Fibroblast of mammary gland (primary cell): ENCODE measurements at places on chromosomes 3 and 15.
A peak's percentile ranks its signal among the peaks of the same experiment; 100 is the strongest.

GRCh38 chr15:28252831-28253230 is 69.1 kb downstream of the HERC2 start:
- no peak for DNase-seq

GRCh38 chr3:67678665-67679064 is 24.3 kb upstream of the SUCLG2 start:
- DNase-seq = no peak

DNA sequence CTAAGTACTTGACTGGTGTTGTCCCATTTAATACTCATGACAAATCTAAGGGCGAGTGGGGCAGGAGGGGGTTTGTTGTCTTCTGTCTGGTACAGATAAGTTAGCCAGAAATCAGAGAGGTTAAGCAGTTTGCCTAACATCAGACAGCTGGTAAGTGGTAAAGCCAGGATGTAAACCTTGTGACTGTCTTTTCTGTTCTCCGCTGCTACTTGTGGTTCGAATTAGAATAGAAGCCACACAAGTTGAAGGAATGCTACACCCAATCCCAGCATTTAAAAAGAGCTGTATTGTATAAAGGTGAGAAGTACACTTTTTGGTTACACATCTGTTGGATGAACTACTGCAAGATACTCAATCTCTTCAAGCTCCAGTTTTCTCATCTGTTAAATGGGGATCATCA is 474.7 kb upstream of the SUCLG2 start:
- DNase-seq = no peak

DNA sequence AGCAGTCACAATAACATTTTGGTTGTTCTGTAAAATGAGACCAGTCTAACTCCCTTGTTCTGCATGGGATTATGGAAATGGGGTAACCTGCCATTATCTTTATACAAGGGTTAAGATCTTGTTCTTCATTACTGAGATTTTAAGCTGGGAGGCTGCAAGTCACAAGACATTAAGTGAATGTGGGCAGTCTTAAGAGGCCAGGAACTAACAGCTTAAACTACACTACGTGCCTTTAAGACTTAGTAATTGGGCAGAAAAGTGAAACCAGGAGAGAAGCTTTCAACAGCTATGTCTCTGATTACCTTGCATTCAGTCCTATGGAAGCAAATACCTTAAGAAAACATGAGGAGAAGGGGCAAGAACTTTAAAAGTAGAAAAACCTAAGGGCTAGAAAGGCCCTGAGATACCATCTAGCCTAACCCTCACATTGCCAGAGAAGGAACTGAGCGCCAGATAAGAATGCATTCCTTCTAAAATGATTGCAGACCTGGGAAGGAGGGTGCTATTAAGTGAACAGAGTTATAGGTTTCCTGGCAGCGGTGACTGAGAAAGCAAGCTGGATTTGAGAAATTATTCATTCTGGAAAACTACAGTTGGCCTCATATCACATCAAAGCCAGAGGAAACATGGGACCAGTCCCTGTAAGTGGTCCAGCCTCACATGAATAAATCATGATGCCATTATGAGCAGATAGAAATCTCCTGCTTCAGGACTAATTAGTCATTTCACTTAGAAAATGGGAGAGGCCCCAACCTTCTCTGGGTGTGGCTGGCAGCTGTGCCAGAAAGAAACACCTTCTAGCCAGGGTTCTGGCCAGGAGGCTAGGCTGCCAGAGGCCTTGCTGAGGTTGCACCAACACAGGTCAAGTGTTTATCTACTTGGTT is 32.9 kb downstream of the DAPK2 start:
- DNase-seq = no peak

- DNase-seq = no peak
These were observed 49.5 kb downstream of the ITGA11 start for GRCh38 chr15:68382286-68383007.

DNA sequence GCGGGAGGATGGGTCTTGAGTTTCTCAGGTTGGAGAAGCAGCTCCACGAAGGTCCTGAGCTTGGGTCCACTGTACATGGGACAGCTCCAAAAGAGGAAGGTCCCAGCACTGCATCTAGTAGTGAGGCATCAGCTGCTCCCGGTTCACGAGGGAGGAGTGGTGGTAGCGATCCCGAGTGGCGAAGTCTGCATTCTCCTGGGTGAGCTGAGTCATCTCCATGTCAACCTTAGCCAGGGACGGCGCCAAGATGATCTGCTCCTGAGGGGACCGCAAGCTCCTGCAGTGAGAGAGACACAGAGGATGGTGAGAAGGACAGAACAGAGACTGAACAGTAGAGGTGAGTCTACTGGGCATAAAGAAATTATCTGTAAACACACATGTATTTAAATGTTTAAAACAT is 28.0 kb upstream of the HEG1 start:
- DNase-seq = peak; percentile 65

GRCh38 chr3:94822298-94822697 is 759.4 kb downstream of the NSUN3 start:
- DNase-seq = no peak

GRCh38 chr3:3664935-3665334 is 134.3 kb upstream of the LRRN1 start:
- no peak for DNase-seq

DNA sequence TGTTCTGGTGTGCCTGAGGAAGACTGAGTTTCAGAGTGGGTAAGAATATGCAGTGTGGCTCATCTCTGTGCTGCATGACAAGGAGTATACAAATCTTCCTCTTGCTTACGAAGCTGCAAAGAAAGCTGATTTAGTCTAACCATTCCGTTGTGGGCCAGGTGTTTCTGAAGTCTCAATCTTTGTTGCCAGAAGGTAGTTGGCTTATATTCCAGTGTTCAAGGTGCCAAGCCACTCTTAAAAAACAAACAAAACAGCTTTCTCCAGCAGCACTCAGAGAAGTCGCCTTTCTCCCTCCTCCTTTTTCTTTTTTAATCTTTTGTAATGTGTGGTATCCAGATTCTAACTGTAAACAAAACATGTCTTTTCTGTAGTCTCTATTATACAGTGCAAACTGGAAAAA is 872.4 kb downstream of the NAALADL2 start:
- DNase-seq = no peak

- DNase-seq = peak; percentile 97
These were observed 19.0 kb downstream of the SYNM start for GRCh38 chr15:99123713-99124451.

DNA sequence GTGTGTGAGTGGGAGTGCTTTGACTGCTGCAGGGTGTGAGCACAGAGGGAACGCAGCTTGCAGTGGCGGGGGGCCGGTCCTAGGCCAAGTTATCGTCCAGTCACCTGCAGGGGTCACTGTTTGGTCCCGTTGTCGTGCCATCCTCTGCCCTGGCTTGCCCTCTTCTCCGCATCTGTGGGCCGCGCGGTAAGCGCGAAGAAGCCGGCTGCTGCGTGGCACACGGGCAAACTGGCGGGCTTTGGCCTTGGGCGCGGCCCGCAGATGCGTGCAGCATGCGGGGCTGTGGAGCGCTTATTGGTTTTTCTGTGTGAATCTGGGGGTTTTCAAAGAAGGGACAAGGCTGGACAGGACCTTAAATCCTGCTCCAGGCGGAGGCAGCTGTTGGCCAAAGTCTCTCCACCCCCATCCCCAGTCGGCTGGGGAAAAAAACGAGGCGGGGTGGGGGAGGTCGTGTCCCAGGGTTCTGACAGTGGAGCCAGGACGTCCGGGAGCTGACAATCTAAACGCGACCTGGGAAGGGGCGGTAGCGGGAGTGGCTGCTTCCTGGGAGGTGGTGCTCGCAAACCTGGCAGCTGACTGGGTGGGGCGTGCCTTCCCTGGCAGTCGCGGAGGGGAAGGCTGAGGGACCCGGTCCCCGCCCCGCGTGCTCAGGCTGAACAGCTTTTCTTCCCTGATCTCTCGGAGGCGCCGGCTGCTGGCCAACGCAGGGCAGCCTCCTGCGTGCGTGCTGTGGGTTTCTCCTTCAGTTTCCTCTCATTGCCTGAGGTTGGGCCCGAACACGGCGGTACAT is 39.7 kb upstream of the VEPH1 start:
- peak; percentile 68 for DNase-seq

DNA sequence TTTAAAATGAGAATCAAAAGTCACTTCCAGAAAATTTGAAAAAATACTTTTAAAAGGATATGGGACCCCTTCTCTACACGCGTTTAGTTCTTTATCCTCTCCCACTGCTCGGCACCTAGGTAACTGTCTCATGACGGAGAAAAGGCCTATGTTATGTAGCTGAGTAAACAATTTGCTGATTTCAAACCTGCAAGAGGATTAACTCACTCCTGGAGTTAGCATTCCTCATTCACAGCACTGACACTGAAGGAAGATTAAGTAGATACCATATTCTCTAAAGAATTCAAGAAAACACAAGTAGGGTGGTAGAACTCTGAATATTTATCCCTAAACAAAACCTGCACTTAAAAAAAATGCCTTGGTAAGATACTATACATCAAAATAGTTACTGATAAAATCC is 30.2 kb upstream of the PYGO1 start:
- no peak for DNase-seq

- DNase-seq = peak; percentile 56
These were observed 46.7 kb downstream of the ANXA2 start for GRCh38 chr15:60351066-60351465.

DNA sequence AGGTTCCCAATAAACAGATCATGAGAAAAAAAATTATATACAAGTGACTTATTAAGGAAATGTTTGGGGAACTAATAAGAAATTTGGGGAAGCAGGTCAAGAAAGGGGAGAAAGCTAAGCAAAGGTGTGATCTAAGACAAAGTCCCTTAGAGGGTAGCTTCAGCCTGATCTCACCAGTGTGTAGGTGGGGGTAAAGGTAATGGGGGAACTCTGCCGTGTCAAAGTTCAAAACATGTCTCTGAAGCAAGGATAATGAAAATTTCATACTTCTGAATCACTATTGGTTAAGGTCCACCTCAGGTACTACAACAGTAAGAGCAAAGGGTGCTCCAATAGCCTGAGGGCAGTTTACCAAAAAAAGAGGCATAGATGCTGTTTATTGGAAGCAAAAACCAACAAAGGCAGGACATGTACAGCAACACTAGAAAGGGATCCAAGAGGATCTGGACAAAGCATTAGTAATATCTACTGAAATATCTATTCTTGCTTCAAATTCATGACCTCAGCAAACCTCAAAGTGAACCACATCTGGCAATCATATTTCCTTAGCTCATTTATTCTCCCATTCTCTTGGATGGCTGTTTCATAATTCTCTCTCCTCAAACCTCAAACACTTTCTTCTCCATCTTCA is 6.9 kb downstream of the ACAD11 start:
- peak; percentile 82 for DNase-seq

- peak; percentile 91 for DNase-seq
These were observed 48.5 kb upstream of the MLF1 start for GRCh38 chr3:158522221-158523136.

DNA sequence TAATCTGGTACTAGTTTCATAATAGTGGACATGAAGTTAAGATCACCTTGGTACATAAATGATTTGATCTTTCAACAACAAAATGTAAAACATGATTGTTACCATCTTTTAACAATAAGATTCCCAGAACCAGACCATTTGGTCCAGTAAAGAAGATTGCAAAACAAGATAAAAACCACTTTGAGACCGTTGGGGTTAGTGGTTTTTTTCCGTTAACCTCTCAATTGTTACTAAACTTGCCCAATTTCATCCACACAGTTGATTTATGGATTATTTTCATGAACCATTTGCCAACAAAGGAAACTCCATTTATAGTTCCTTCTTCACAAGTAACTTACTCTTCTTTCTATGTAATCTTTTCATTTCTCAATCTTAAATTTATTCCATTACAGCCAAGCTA is 53.8 kb downstream of the ATP8B4 start:
- DNase-seq = peak; percentile 70

DNA sequence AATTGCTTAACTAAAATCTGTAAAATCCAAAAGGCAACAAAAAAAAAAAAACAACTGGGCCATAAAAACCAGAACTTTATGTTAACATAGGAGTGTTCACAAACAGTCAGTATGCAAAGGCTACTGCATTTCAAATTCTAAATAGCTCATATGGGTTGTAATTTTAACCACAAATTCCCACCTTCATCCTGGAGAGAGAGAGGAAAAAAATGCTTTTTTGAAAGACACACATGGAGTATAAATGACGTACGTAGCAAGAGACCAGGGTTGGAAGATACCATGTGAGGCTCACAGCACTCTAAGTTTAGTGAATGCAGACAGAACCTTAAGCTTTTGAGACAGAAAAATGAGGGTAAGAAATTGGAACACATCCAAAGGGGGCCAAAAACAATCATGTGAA is 115.9 kb downstream of the FMN1 start:
- no peak for DNase-seq

GRCh38 chr3:156727519-156728205 is 53.3 kb downstream of the TIPARP start:
- DNase-seq = peak; percentile 43

GRCh38 chr3:147355084-147355752 is 51.1 kb downstream of the ZIC4 start:
- no peak for DNase-seq
